ENCODE measurements at places on chromosomes 5 and 9.
A peak's percentile ranks its signal among the peaks of the same experiment; 100 is the strongest.

GRCh38 chr5:92401-93220 is 643 bp downstream of the PLEKHG4B start:
- no peak for DNase-seq

- DNase-seq = no peak
These were observed 1122.5 kb upstream of the WWC1 start for GRCh38 chr5:167168971-167169370.

DNA sequence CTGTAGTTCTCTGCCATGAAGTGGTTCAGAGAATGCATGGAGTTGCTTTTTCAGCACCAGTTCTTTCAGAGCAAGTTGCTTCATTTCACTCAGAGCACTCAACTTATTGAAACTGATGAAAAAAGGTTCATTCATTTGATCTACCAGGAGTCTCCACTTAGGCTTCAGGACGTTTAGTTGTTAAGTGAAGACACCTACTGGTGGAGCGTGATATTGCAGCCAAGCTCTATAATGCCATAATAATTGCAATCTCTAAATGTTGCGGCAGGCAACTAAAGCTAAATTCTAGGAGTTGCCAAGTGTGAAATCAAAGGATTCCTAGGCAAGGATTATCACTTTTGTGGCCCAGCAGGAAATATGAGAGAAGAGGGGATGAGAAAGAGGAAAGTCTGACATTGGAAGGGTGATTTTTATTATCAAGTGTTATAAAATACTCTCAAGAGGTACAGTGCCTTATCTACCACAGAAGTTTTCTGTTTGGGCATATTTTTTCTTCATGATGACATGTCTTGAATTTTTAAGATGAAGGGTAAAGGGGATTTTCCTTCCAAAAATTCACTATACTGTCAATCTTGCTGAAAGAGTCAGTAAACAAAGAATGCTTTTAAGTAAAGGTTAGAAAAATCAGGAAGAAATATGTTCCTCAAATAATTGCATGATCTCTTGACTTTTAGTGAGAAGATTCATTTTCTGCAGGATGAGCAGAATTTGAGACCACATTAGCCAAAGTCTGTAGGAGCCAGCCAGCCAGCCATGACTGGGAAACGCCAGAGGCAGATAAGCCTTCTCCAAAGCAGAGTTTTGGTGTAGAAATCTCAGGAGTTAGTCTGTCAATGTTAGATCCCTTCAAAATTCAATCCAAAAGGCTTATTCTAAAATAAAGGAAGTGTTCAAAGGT is 83.4 kb downstream of the SH3PXD2B start:
- DNase-seq = peak; percentile 8

GRCh38 chr5:169550227-169550626 is 33.3 kb upstream of the SPDL1 start:
- no peak for DNase-seq

DNA sequence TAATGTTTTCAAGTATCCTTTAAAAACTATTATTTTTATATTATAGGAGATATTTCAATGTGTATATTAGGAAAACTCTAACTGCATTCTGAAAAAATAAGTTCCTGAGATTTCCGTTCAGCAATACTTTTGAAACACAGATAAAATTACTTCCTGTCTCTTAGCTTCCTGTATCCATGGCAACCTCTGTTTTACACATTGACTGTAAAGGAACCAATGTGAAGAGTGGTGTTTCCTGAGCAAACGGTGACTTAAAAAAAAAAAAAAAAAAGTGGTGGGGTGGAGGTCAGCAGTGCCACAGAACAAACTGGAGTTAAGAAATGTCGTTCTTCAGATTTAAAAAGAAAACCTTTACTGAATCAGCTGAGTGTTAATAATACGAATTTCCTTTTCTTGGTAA is at the start of gene LRRC70:
Gene LRRC70, plus strand, starts transcription at position 280 of the 400 bp plus-strand sequence. CDS start 620 bp downstream, outside the sequence.
- DNase-seq = peak; percentile 65

DNA sequence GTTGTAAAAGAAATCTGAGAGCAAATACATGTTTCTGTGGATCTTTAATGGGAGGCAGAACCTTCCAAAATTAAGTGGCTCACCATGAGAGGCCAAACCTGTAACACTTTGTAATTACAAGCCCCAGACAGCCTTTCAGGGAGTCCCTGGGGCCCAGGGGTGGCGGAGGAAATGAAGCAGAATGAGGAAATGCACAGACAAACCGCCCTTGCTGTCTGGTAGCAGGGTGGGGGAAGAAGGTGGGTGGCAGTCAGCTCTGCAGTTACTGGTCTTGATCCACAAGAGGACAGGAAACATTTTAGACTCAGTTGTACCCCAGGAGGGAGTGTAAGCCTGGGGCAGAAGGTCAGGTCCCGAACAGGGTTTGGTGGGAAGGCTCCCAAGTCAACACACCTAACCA is 6.5 kb downstream of the ARL14EPL start:
- peak; percentile 43 for DNase-seq

DNA sequence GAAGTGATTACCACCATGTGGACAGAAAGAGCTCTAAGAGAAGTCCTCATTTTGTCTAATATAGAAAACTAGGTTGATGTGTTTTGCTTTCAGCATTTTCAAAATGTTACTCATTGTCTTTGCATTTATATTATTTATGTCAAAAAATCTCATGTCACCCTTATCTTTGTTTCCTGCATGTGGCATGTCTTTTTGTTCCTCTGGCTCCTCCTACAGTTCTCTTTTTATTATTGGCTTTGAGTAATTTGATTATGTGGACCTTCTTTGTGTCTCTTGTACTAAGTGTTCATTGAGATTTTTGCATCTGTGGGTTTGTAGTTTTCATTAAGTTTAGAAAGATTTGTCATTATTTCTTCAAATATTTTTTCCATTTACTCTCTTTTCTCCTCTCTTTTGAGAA is 58.8 kb downstream of the GNG10 start:
- DNase-seq = no peak

GRCh38 chr9:136373300-136374182 is at the start of gene CARD9:
Gene CARD9 (minus strand): TSS chr9:136373669. CDS start chr9:136372078, 1,591 bp downstream.
- no peak for DNase-seq

GRCh38 chr5:6450319-6450833 is 1.7 kb downstream of the UBE2QL1 start:
- no peak for DNase-seq

GRCh38 chr9:99954819-99955218 is 48.4 kb downstream of the STX17 start:
- DNase-seq = no peak

DNA sequence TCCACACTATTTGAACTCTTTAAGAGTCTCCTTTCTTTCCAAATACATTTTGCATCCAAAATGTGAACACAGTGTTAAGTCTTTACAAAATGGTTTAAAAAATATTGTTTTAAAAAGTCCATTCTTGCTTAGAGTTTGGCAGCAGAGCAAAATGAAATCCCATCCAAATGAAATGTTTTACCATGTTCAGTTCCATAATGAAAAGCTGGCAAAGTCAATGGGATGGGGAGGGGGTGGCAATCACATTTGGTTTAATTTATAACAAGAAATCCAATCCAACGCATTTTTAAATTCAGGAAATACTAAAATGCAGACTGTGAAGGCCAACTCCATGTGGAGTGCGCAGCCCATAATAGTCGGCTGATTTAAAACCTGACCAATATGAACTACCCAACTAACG is 39.4 kb downstream of the MRPL36 start:
- DNase-seq = no peak

- no peak for DNase-seq
These were observed 58.6 kb upstream of the LMNB1 start for GRCh38 chr5:126718236-126718868.

GRCh38 chr5:173968154-173968797 is 20.7 kb upstream of the C5orf47 start:
- no peak for DNase-seq

GRCh38 chr9:131407717-131408195 is 13.9 kb downstream of the PRRC2B start:
- no peak for DNase-seq

- DNase-seq = no peak
These were observed 86.4 kb downstream of the EQTN start for GRCh38 chr9:27210588-27210987.

- no peak for DNase-seq
These were observed 35.3 kb upstream of the SPRY4 start for GRCh38 chr5:142360051-142360498.

DNA sequence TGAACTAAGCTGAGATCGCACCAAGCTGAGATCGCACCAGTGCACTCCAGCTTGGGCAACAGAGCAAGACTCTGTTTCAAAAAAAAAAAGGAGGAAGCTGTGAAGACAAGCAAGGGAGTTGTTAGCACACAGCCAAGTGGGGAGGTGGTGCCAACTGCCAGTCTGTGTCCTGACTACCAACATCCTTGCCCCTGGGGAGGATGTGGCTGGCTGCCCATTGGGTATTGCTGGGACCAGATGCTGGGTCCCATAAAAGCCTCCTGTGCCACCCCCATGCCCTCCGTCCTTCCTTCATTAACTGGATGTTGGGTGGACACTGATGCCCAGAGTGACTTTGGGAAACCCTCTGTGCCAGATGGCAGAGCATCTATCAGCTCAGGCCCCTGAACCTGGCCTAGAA is 157.1 kb upstream of the COL5A1 start:
- DNase-seq = no peak

DNA sequence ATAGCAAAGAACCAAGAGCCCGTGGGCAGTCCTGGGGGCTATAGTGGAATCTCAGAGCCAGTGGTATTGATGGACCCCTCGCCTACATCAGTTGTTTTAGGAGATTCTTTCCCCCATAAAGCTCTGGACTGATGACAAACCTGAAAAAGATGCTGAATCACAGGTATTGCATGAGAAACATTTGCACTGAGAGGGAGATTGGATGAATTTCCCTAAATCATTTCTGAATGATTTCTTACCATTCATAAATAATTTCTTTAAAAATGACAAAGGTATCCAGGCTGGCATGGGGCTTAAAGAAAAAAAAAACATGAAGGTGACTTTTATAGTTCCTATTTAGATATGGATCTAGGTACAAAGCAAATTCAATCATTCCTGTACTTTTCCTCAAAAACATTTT is 54.0 kb upstream of the SLIT3 start:
- DNase-seq = no peak

- DNase-seq = no peak
These were observed 9.7 kb downstream of the C5orf52 start for GRCh38 chr5:157681048-157681447.

DNA sequence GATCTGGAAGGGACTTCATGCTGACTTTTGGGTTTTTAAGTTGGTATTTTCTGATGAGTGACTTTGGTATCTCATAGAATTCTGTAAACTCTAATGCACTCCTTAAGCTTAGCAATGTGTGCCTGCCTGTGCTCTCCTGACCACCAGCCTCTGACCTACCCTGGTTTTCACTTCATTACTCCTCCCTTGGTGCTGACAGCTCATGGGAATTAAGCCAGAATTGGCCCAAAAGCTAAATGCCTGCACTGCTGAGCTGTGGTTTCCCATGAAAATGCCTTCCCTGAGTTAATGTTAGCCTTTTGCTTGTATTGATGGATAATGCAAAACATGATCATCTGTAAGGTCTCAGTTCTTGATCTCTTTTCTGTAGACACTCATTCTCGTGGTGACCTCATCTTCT is 308.0 kb downstream of the DOCK8 start:
- no peak for DNase-seq

DNA sequence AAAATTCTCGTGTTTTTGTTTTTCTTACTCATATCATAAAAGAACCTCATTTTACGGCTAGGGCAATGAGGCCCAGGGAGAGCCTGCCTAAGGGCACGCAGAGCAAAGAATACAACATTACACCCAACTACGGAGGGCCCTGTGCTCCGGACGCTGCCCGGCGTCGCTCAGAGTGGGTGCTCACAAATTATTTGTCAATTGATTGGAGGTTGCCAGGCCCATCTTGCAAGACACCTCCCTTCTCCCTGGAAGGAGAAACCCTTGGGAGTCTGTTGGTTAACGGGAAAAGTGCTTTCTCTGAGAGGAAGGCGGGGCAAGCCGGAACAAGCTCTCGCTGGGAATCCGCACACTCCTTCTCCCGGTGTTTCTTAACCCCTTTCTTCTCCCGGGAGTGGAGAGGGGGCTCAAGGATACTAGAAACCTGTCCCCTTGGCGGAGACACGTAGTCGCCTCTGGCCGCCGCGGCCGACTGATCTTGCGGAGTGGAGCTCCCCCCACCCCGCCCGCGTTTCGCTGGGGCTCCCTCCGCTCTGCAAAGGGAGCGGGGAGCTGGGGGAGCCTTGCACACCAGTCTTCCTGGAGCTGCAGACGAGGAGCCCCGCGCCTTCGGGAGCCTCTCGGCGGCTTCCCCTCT is 599.3 kb upstream of the SGCD start:
- no peak for DNase-seq

DNA sequence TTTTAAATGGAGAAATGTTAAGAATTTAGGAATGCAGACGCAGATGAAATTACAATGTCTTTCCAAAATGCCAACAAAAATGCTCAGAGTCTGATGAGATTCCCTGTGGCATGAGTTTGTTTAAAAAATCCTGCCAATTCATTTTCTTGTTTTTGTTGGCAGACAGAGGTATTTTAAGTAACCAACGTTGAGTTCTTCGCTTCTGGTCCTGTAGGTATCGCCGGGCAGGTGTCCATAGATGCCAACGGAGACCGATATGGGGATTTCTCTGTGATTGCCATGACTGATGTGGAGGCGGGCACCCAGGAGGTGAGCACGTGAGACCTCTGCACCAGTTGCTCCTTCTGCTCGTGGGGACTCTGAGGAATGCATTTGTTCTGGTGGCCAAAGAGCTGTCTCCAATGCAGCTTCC is 69.4 kb downstream of the NPR3 start:
- DNase-seq = no peak

- no peak for DNase-seq
These were observed 29.4 kb downstream of the SYK start for GRCh38 chr9:90830977-90831376.

GRCh38 chr9:135805422-135806022 is 101.8 kb downstream of the CAMSAP1 start:
- no peak for DNase-seq

DNA sequence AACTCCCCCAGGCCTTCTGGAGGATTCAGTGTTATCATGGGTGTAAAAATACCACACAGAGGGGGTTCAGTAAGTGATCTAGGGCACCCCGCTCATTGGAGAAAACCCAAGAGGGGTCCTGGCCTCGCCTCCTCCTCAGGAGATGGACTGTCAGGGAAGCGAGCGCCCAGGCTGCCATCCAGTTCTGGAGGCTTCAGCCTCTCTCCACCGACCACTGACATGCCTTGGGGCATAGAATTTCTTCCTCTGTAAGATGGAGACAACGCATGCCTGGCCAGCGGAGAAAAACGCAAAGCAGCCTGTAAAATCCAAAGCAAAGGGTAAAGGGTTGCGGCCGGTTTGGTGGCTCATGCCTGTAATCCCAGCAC is 165.4 kb downstream of the COL23A1 start:
- no peak for DNase-seq

- DNase-seq = no peak
These were observed 361.3 kb downstream of the ENC1 start for GRCh38 chr5:74279244-74279643.

GRCh38 chr9:114001410-114001685 is 76.8 kb downstream of the AMBP start:
- no peak for DNase-seq

DNA sequence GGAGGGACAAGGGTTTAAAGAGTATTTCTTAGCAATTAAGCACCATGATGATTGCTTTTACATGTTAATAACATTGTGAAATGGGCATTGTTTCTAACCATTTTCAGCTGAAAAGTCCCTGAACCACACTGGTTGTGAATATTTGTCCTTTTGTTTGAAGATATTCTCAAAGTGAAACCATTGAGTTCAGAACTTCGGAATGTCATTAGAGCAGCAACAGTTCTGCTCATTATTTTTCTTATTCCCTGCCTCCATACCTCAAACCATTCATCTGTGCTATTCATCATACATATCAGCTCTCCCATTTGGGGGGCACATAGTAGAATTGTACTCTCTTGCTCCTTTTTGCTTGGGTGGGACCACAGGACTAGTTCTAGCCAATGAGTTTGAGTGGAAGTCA is 553.0 kb upstream of the ZNF462 start:
- no peak for DNase-seq

All from GDM1 (cell line).